ENCODE measurements at places on chromosomes 5 and 9. TPM values are rescaled to one million over a fixed set of nuclear protein-coding genes. Genes with fewer than 3 reads are reported as not detected.

Gene SAPCD2
- total RNA-seq = 38.4 TPM

Gene C9orf153
- total RNA-seq = not detected

Gene WDR70
- total RNA-seq = 30.0 TPM

Gene DEPDC1B
- total RNA-seq = 63.1 TPM

Gene PRLR
- 1.2 TPM for total RNA-seq

Gene IL4
- not detected for total RNA-seq

Data from Calu3 (cell line).